ENCODE measurements at places on chromosomes 2 and 18.

- no peak for DNase-seq
Measured at GRCh38 chr2:178782236-178782635, 25.0 kb downstream of the TTN start.

- DNase-seq = peak; percentile 99
Measured at GRCh38 chr18:27954226-27954625, 222.7 kb downstream of the CDH2 start.

DNA sequence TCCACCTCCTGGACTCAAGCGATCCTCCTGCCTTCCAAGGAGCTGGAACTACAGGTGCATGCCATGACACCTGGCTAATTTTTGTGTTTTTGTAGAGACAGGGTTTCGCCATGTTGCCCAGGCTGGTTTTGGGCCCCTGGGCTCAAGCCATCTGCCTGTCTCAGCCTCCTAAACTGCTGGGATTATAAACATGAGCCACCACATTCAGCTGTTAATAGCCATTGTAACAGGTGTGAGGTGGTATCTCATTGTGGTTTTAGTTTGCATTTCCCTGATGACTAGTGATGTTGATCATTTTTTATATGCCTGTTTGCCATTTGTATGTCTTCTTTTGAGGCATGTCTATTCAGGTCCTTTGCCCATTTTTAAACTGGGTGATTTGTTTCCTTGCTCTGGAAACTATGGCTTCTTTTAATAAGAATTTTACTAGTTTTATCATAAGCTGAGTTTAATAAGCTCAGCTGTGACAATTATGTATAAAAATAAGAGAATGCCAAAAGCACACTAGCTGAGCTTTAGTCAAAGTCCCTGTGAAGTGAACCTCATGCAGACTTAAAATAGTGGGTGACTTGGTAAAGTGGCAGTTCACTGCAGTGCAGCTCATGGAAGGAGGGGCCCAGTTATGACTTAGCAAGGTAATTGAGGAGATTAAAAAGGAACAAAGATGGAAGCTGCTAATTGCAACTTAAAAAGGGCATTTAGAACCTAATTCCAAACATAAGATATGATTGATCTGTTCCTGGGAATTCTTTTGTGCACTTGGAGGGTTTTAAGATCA lies 465.1 kb downstream of the TGIF1 start:
- no peak for DNase-seq

DNA sequence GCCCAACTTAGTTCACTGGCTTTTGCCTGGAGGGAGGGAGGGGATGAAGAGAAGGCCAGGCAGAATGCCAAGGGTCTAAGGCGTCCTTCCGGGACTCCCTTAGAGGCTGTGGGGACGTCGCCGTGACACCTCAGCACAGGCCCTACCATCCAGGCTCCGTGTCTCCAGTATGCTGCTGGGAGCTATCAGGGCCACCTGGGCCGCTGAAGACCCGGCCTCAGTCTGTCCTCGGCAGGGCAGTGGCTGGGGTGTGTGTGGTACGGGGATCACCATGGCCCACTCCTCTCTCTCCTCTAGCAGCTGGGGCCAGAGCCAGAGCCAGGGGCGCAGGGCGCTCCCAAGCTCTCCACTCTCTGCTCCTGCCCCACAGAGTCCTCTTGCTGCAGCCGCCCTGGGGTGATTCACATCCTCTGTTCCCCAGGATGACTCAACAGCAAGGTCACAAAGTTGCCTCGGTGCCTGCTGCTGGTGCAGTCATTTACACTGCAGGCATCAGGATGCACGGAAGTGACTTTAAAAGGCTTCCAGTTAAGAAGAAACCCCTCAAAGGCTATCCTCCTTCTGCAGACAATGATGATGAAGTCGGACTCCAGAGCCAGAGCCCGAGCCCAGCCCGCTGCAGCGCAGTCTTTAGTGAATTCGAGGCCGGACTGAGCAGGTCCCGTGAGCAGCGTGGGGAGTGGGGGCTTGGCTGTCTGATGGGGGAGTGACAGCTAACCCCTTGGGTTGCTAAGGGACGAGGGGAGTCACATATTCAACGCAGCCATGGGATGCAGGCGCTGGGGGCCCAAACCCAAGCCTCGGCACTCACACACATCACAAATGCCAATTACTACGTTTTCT lies 31.9 kb downstream of the SNORC start:
- peak; percentile 78 for DNase-seq

DNA sequence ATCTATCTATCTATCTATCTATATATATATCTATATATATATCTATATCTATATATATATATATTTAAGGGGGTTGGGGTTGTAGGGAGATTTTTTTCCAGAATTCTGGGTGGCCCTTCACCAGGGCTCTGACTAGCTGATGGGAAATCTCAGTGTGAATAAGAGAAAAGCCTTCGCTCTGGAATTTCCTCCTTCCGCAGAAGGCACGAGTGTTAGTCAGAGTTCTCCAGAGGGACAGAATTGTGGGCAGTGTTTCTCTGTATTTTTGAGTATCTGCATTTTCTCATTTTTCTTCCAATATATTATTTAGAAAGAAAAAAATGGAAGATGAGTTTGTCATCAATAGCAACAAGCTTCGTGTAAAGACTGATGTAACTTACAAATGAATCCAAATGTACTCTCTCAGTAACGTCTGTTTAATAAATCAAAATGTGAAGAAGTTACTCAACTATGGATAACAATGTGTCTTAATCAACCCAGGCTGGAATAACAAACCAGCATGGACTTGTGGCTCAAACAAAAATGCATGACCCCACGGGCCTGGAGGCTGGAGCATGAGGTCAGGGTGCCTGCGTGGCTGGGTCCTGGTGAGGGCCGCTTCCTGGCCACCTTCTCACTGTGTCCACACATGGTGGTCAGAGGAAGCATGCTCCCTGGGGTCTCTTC lies 10.6 kb upstream of the SNTG2 start:
- no peak for DNase-seq

GRCh38 chr2:230762317-230762896 lies 49.8 kb downstream of the CAB39 start:
- peak; percentile 46 for DNase-seq

DNA sequence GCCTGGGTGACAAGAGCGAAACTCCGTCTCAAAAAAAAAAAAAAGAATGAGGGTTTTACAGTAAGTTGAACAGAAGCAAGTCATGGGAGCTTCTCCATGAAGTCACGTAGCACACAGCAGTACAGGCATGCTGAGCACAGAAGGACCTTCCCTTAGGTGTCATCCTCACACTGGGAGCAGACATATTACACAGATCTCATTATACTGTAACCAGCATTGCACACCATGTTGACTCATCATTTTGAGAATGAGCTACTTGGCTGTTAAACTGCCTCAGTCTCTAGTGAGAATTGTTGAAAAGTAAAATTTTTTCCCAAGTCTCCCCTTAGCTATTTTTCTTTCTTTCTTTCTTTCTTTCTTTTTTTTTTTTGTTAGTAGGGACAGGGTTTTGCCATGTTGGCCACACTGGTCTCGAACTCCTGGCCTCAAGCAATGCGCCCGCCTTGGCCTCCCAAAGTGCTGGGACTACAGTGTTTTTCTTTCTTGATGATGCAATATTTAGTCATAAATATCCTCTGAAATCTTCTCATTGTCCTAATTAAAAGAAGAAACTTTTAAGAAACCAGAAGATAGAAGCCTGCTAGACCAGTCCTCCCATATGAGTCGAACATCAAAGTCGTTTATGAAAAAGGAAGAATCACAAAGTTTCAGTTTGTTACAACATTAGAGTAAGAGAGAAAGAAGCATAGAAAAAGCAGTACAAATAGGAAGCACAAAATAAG lies 37.9 kb upstream of the PPP1CB start:
- peak; percentile 75 for DNase-seq

DNA sequence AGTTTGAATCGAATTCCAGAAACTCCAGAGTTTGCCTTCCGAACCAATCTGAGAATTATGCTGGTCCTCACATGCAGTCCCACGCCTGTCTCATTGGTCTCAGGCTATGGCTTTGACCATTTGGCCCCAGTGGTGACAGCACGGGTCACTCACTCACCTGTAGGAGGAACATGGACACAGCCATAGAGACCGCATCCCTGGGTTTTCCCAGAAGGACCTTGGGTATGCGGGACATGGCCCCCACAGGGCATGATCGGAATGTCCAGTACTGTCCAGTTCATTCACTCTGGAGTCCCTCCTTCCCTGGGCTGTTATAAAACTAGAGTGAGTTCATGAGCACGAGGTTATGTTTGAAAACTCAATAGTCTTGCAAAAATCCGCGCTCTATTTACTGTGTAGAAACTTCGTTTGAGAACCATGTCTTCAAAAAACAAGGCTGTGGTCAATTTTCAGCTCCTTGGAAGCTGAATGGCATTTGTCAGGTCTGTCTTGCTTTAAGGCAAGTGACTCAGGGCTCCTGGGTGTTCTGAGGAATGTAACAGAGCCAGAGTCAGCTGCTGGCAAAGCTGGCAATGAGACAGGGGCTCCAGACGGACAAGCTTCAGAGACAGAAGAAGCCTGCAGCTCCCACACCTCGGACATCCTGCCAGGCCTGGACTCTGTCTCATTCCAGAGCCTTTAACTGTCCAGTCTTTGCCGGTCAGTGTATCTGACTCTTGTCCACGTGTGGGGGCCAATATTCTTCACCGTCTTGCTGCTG lies 86.7 kb upstream of the TMEM18 start:
- DNase-seq = no peak

DNA sequence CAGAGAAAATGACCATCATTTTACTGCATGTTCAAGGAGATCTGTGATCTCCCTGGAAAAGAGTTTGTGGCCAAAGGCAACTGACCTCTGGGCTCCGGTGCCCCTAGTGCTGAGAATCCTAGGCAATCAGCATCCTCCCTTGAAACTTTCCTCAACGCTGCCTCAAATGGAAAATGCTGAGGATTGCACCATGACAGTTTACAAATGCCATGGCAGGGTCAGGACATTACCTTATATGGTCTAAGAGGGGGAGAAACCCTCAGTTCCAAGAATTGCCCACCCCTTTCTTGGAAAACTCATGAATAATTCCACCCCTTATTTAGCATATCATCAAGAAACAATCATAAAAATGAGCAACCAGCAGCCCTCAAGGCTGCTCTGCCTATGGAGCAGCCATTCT lies 48.3 kb downstream of the ALPK2 start:
- peak; percentile 67 for DNase-seq

DNA sequence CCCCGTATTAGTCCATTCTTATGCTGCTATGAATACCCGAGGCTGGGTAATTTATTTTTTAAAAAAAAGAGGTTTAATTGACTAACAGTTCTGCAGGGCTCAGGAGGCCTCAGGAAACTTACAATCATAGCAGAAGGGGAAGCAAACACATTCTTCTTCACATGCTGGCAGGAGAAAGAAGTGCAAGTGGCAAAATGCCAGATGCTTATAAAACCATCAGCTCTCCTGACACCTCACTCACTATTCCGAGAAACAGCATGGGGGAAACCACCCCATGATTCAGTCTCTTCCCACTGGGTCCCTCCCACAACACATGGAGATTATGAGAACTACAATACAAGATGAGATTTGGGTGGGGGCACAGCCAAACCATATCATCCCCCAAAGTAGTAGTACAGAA lies 2148.5 kb upstream of the PIK3C3 start:
- peak; percentile 69 for DNase-seq

DNA sequence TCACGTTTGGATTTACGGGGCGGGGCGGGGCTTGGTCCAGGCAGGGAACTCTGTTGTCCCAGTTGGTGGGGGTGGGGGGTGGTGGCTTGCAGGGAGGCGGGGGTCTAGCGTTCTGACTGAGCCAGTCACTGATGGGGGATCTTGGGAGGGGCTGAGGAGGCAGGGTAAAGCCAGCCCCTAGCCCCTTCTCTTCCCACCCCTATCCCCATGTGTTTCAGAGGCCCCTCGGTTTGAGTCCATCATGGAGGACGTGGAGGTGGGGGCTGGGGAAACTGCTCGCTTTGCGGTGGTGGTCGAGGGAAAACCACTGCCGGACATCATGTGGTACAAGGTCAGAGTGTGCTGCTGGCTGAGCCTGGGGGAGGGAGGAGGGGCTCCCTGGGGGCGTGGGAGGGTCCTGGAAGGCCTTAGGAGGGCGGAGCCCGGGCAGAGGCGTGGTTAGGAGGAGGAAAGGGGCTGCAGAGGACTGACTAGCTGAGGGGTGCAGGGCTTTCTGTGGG lies 22.0 kb upstream of the GMPPA start:
- DNase-seq = peak; percentile 13

GRCh38 chr2:240568678-240569522 lies 616 bp downstream of the RNPEPL1 start:
- DNase-seq = peak; percentile 57

GRCh38 chr18:68017385-68017784 lies 500.9 kb upstream of the DSEL start:
- DNase-seq = no peak

DNA sequence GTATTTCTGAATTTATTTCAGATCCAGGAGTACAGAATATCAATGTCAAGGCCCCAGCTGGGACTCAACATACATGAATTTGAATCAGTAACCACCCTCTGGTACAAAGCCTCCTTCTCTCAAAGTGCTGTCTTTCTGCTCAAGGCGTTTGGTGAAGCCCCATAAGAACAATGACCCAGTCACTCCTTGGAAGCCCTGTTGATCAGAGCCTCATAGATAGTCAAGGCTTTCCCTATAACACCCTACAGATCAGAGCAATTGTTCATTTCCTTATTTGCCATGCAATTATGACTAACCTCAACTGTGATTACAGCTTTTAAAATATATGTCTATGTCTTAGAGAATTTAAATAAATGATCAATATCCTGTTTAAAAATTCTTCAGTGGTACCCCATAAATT lies 159.1 kb upstream of the CREB1 start:
- no peak for DNase-seq

DNA sequence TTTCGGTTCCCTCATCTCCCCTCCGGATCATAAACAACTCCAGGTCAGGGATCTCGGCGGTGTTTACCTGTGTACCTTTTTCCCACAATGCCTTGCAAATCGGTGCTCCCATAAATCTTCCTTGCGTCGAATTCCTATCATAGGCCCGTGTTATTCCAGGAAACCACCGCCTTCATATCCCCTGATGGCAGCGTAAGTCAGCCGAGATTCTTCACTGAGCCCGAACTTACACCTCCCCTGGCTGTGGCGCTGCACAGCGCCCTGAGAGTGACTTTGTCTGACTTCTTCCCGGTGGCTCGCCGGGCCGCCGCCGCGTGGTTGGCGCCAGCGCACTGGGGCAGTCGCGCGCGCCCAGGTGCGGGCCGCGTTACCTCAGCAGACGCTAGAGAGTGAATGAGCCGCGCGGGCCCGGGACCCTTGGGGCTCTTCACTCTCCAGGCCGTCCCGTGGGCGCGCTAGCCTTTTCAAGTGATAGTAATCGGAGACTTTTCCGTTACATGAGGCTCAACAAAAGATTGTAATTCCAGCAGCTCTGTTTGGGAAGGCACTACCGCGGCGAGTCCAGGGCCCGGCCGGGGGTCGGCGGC lies 101.6 kb downstream of the SPTBN1 start:
- DNase-seq = peak; percentile 51

GRCh38 chr18:37392648-37393047 lies 172.9 kb downstream of the CELF4 start:
- DNase-seq = no peak

DNA sequence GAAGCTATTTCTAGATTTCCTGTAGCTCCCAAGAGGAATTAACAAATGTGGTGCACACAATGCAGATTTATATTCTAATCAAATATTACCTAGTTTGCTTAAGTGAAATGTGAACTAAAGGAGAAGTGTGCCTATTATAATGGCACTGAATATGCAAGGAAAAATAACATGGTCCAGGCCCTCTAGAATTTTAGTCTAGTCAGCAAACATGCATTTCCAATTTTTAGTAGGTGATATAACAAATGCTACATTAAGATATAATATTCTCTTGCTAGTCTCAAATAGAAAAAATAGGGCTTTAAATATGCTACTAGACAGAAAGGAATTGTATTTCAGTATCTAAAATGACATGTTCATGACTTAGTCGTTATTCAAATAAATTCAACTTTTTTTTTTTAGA lies 689.5 kb downstream of the TMEM182 start:
- DNase-seq = no peak
